ENCODE measurements at places on chromosomes 1 and 21.
A peak's percentile ranks its signal among the peaks of the same experiment; 100 is the strongest.

- DNase-seq, result no peak
Observed at GRCh38 chr1:159580340-159580739, 7.3 kb upstream of the APCS start.

DNA sequence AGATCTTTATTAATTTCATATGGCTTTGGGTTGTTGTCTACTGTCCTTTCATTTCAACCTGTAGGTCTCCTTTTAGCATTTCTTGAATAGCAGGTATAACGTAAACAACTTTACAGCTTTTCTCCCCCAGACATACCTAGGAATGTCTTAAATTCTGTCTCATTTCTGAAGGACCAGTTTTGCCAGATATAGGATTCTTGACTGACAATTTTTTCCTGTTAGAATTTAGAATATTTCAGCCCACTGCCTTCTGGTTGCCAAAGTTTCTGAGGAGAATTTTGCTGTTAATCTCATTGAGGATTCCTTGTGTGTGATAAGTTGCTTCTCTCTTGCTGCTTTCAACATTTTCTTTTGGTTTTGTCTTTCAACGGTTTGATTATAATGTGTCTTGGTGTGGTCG, 60.1 kb downstream of the CCDC30 start:
- no peak for DNase-seq

DNA sequence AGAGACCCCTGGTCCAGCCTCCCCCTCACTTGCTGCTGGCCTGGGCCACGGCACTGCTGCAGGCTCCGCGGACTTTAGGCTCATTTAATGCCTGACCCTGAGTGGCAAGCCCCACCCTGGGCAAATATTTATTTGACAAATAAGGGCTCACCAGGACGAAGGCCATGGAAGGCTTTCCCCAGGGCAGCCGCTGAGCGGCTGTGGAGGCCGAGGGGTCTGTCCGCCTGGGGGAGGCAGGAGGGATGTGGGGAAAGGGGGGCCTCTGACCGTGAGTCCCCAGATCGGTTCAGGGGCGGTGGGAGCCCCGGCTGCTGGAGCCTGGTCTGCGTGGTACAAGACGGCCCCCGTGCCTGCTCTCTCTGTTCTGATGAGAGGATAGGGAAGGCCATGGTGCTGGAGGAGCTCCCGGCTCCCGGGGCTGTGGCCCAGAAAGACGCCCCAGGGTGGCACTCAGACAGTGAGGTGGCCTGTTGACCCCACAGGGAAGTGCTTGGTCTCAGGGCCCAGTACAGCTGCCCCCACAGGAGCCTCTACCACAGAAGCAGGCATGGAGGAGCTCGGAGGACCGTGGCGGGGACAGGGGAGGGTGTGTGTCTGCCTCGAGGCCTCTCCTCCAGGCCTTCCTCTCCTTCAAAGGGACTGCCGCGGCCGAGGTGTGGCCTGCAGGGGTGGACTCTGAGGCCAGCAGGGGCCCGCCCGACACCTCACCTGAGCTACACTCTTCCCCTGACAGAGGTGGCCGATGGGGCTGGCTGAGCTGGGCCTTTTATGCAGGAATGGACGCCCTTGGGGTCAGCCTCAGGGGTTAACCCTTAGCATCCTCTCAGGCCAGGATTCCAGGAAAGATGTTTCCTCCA, 9.1 kb upstream of the C1orf159 start:
- DNase-seq, result no peak

- no peak for DNase-seq
Observed at GRCh38 chr1:12339811-12340543, 110.1 kb downstream of the VPS13D start.

DNA sequence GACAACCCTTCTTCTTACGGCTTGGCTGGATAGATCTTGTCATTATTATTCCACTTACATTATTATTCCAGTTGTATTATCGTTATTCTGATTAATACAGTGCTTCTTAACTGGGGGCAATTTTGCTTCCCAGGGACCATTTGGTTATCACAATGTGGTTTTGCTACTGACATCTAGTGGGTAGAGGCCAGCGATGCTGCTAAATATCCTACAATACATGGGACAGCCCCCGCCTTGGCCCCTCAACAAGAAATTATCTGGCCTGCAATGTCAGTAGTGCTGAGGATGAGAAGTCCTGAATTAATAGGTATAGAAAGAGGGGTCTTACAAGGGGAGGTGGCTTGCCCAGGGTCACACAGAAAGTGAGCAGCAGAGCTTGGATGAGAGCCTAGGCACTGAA, 105.6 kb downstream of the PTPRU start:
- DNase-seq, result no peak

DNA sequence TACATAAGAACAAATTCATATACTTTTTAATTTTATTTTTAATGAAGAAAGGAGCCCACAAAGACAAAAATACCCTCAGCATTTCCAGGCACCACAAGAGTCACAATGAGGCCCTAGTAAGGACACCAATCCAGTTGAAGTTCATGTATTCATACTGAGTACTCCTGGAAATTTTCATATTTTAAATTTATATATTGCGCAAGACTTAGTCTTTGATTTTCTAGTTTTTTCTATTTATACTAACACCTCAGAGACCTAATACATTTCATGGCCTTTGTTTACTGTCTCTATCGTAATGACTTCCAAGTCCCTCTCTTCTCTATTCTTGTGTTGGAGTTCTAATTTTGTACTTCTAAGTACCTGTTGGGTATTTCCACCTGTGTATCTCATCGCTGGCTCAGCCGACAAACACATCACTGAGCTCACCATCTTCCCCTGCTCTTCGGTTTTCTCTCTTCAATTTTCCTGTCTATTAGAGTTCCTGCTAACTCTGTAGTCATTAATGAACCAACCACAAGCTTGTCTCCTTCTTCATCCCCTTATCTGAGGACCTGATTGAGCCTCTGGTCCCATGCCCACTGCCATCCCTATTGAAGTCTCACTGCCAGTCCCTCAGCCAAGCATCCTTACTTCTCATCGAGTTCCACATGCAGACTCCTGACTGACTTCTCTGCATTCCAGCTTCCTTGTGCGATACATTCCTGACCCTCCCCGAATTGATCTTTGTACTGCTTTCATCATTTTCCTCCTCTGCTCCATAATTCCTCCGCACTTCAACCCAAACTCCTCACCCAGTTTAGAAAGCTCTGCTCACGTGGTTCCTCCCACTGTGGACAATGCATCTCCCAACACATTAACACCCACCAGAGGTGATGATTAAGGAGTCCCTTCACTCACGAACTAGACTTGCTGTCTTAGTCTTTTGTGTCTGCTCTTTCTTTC, 17.3 kb upstream of the IRF2BP2 start:
- DNase-seq, result no peak

- peak; percentile 9 for DNase-seq
Observed at GRCh38 chr1:211653959-211654496, 21.4 kb downstream of the NEK2 start.

DNA sequence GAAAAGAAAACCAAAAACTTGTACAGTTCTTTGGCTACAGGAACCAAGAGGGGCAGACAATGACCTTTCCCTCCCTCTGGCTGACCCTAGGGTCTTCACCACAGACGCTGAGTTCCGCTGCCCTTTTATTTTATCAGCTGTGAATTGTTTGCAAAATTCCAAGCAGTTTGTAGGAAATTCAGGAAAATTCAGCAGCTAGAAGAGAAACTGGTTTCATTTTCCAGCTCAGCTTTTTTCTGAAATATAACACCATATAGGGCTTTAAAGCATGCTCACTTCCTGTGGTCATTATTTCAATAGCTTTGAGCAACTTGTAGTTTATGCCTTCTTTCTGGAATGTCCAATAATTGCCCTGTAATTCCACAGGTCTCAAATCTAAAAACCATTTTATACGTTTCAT, 5.5 kb upstream of the PIK3R3 start:
- DNase-seq, result no peak

DNA sequence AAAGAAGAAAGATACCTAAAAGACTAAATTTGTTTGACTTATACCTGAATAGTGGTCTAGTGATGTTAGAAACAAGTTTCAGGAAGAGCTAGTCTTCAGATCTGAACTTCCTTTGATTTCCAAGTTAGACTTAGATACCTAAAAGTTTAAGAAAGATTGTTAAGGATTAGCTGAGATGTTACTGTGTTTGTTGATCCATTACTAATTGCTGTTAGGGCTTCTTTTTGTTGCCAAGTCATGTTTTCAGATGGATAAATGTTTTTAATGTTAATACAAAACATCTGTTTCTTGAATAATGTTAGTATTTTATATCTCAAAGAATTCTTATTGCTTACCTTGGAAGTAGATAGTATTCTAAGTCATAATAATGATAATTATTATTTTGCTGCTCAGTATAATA, 11.6 kb downstream of the GNAI3 start:
- DNase-seq, result no peak

GRCh38 chr1:53588053-53588779, 129.0 kb downstream of the DMRTB1 start:
- no peak for DNase-seq

GRCh38 chr21:19340303-19340702, 936.7 kb upstream of the TMPRSS15 start:
- DNase-seq, result no peak

- DNase-seq, result no peak
Observed at GRCh38 chr1:41003127-41003639, 18.3 kb downstream of the SLFNL1 start.

DNA sequence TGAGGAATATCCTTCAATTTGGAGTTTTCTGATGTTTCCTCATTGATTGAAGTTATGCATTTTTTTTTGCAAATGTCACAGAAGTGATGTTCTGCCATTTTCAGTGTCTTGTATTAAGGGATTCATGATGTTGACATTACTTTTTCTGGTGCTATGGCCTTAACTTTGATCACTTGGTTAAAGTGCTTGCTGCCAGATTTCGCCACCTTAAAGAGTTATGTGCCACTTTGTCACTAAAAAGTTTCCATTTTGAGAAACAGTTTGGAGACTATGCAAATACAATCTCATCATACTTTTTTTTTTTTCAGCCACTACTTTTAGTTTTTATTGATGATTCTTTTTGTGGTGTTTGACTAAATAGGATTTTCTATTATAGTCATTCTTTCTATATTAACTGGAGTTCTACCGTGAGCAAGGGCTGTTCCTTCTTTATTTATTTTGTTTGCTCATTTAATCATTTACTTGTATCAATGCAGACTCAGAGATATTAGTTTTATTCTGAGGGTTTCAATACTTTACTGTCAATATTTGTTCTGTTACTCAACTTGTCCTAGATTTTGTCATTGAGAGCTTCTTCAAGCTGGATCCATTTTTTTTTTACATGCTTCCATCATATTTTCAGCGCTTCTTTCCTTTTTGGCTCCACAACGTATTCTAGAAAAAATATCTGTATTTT, 3.2 kb downstream of the GBP7 start:
- DNase-seq, result no peak
